ENCODE measurements at places on chromosomes 2 and 18. TPM values are rescaled to one million over a fixed set of nuclear protein-coding genes. Genes with fewer than 3 reads are reported as not detected.

GRCh38 chr18:36602620-36603019 is 226.2 kb downstream of the TPGS2 start:
- DNase-seq, result no peak
- no peak overlapping the region for H3K4me3 ChIP-seq
- H3K27me3 ChIP-seq, result no peaks in the 10 kb centered on the region

Gene RAB6C
- 0.19 TPM for total RNA-seq

DNA sequence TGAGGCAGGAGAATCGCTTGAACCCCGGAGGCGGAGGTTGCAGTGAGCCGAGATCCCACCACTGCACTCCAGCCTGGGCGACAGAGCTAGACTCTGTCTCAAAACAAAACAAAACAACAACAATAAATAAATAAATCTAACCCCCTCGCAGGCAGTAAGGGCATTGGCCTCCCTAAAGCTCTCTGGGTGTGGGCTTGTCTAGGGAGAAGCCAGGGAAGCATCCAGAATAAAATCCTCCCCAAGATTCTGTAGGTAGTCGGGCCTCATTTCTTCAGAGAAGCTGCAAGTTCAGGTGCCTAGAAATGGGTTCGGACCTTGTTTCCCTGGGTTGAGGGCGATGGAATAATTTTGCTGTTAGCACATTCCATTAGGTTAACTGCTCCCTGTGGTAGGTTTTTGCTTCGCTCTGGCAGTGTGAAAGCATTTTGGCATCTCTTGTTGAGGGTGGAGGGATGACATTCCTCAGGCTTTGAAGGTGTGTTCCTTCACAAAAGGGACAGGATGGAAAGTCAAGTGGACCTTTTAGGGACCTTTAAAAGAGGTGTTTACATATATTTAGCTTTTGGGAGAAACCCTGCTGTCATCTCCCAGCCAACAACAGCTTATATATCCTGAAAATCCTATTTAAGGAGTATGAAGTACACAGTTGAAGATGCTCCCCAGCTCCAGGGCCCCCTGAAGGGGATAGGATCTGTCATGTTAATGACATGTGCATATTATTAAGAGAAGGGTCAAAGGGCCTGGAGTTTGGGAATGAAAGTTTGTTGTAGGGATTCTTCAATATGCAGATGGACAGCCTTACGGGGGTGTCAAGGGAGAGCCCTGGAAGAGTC is 17.7 kb downstream of the MYCN start:
- no peaks in the 10 kb centered on the region for H3K36me3 ChIP-seq
- no peak overlapping the region for H3K27ac ChIP-seq
- no peaks in the 10 kb centered on the region for H3K27me3 ChIP-seq

Gene SCN7A
- total RNA-seq, result 3.6 TPM

GRCh38 chr18:22951823-22952222 is 18.7 kb downstream of the RBBP8 start:
- H3K4me3 ChIP-seq, result no peak overlapping the region
- H3K27ac ChIP-seq, result no peak overlapping the region
- peaks cover 8% of the 10 kb centered on the region for H3K36me3 ChIP-seq
- H3K27me3 ChIP-seq, result no peaks in the 10 kb centered on the region

Gene PHLPP1
- 13.0 TPM for total RNA-seq

DNA sequence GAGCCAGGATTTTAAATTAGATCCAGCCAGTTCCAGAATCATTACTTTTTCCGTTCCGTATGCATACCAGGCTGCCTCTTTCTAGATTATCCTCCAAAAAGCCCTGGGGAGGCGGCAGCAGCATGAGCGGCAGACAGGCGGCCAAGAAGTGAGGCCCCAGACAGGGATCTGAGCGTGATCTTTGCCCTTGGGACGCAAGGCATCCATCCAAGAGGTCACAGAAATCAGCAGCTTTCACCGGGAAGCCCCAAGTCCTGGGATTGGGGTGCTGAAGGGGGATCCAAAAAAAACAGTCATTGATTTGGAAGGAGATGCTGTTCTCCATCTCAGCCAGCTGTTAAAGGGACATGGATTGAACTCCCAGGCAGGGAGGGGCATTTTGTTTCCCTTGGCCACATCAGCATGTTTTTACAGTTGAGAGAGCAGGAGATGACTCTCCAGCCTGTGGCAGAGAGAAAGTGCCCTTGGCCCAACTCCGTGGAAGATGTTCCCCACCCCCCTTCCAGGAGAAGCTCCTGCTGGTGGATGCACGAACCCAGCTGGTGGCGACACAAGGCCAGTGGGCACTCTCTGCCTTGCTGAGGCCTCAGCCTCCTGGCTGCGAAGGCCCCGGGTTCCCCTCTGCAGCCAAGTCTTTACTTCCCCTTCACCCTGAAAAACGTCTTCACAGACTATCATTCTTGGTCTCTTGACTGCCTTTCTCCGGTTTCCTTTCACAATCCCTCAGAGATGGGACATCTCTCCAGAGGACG is 265.6 kb downstream of the ANAPC1 start:
- H3K4me1 ChIP-seq, result peaks cover 9% of the 10 kb centered on the region
- no peaks in the 10 kb centered on the region for H3K27me3 ChIP-seq
- no peaks in the 10 kb centered on the region for H3K36me3 ChIP-seq
